ENCODE measurements at places on chromosomes 11 and 22. TPM values are rescaled to one million over a fixed set of nuclear protein-coding genes. Genes with fewer than 3 reads are reported as not detected.

DNA sequence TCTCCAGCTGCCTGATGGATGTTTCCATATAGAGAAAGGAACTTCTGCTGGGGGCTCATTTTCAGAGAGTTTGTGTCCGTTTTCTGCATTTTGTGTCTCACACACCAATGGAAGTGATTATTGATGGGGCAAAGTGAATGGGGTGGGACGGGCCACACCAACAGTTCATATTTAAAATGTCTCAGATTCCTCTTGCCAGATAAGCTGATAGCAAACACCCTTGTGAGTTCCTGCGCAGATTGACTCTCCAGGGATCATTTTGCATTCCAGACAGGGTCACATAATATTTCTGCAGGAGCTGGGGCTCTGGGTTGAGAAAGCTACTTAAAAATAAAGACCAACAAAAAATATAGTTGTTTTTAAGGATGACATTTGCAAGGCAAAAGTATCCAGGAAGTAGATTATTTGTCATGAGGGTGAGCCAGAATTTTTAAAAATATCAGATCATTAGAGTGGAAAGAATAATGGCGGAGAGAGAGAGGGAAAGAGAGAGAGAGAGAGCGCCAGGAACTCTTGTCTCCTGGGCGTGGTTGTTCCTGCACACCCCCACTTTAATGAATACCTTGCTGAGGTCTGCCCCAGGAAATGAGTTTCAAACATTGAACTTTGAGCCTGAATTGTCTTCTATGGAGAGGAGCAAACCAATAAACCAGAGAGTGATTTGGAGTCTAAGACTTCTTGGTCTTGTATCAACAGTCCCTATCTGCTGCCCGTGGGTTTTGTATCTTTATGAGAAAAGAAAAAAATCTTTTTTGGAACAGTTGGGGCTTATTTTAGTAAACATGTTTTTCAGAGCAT, 33.3 kb downstream of the MICAL2 start:
- no peak overlapping the region for H3K27ac ChIP-seq
- no peaks in the 10 kb centered on the region for H3K27me3 ChIP-seq
- H3K36me3 ChIP-seq: no peaks in the 10 kb centered on the region
- H3K4me3 ChIP-seq: no peak overlapping the region
- no peak for DNase-seq
- peaks cover 27% of the 10 kb centered on the region for H3K4me1 ChIP-seq

Gene DRD4
- total RNA-seq: not detected

- H3K4me1 ChIP-seq: peaks cover 4% of the 10 kb centered on the region
- no peak overlapping the region for H3K27ac ChIP-seq
- H3K36me3 ChIP-seq: no peaks in the 10 kb centered on the region
These were observed 23.7 kb downstream of the ADAMTS8 start for GRCh38 chr11:130404727-130405126.

Gene PLAAT3
- total RNA-seq: 5.8 TPM

GRCh38 chr11:18384157-18384641, 10.2 kb upstream of the LDHA start:
- peak; percentile 64 for DNase-seq
- no peaks in the 10 kb centered on the region for H3K27me3 ChIP-seq
- no peaks in the 10 kb centered on the region for H3K36me3 ChIP-seq
- peak overlapping the region; percentile 79 for H3K27ac ChIP-seq

DNA sequence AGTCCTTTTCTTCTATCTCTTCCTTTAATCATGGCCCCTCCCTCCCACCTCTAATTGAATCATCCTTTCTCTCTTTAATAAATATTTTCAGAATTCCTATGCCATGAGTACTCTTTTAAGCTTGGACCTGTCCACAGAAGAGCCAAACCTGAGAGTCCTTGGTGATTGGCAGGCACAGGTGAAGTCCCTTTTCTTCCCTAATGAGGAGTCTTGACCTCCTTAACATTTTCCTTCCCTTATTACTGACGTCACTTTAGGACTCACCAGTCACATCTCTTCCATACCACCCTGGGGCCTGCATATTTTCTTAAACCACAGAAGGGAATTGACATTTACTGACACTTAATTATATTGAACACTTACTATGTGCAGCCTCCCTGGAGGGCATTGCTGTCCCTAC, 41.0 kb upstream of the RASSF10 start:
- H3K27ac ChIP-seq: no peak overlapping the region
- H3K27me3 ChIP-seq: peaks cover 3% of the 10 kb centered on the region
- no peaks in the 10 kb centered on the region for H3K36me3 ChIP-seq
- H3K4me1 ChIP-seq: no peaks in the 10 kb centered on the region

Gene BDNF
- total RNA-seq: not detected

DNA sequence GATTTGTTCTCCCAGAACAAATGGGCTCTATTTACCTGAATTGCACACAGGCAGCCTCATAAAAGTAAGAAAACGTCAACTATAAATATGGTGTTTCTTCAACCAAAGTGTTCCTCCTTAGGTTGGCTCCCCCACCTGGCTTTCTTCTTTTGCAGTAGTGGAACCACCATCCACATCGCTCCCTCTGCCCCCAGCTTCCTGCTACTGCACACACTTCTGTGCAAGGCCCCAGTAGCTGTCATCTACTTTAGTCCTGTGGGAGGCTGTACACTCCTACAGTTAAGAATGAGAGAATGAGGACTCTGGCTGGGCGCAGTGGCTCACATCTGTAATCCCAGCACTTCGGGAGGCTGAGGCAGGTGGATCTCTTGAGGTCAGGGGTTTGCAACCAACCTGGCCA, 89.5 kb downstream of the BMAL1 start:
- no peaks in the 10 kb centered on the region for H3K27me3 ChIP-seq
- no peaks in the 10 kb centered on the region for H3K4me1 ChIP-seq
- H3K4me3 ChIP-seq: no peak overlapping the region
- H3K27ac ChIP-seq: no peak overlapping the region
- H3K36me3 ChIP-seq: peaks cover 97% of the 10 kb centered on the region

DNA sequence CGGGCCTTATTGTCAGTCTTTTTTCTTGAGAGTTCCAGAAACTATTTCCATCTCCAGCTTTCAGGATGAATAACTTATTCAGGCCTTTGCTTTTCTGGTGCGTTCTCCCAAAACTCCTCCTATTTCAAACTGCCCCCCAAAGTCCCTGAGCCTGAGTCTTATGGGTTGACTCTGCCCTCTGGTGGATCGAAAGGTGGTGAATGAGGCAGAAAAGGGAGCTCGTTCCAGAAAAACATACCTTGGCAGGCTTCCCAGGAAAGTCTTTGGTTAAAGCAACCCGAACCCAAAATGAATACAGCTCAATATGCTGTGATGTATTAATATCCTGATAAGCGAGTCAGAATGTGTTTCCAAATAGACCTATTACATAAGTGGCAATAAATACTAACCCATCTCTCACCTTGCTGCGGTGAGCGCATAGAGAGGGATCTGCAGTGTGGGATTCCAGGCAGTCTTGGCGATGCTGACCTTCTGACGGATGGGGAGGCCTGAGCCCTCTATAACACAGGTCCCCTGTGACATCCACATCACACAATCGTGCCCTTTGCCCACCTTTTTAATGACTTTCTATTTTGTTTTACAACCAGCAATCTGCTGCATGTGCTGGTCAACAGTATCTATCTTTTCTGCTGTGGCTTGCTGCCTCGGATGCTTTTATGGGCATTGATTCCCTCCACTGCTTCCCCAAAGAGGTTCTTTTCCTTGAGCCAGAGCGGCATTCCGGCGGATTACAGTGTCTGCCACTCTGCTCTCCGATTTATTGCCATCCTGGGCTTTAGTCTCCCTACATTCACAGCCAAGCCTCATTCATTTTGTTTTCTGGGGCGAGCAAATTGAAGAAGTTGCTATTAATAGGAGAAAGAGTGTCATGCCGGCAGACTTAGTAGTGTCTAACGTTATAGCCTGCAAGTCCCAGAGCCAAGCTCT, 756.8 kb downstream of the NTM start:
- peak overlapping the region; percentile 76 for H3K4me3 ChIP-seq
- no peaks in the 10 kb centered on the region for H3K36me3 ChIP-seq
- no peaks in the 10 kb centered on the region for H3K27me3 ChIP-seq
- DNase-seq: no peak
- H3K4me1 ChIP-seq: peaks cover 13% of the 10 kb centered on the region

GRCh38 chr11:95908826-95909225, 15.1 kb downstream of the MTMR2 start:
- DNase-seq: no peak
- H3K36me3 ChIP-seq: no peaks in the 10 kb centered on the region
- H3K4me1 ChIP-seq: no peaks in the 10 kb centered on the region
- H3K4me3 ChIP-seq: no peak overlapping the region
- no peak overlapping the region for H3K27ac ChIP-seq
- H3K27me3 ChIP-seq: no peaks in the 10 kb centered on the region

GRCh38 chr22:45645526-45646414, 25.9 kb upstream of the ATXN10 start:
- DNase-seq: peak; percentile 68
- no peak overlapping the region for H3K27ac ChIP-seq
- H3K4me3 ChIP-seq: no peak overlapping the region
- H3K4me1 ChIP-seq: peaks cover 9% of the 10 kb centered on the region
- H3K27me3 ChIP-seq: no peaks in the 10 kb centered on the region

DNA sequence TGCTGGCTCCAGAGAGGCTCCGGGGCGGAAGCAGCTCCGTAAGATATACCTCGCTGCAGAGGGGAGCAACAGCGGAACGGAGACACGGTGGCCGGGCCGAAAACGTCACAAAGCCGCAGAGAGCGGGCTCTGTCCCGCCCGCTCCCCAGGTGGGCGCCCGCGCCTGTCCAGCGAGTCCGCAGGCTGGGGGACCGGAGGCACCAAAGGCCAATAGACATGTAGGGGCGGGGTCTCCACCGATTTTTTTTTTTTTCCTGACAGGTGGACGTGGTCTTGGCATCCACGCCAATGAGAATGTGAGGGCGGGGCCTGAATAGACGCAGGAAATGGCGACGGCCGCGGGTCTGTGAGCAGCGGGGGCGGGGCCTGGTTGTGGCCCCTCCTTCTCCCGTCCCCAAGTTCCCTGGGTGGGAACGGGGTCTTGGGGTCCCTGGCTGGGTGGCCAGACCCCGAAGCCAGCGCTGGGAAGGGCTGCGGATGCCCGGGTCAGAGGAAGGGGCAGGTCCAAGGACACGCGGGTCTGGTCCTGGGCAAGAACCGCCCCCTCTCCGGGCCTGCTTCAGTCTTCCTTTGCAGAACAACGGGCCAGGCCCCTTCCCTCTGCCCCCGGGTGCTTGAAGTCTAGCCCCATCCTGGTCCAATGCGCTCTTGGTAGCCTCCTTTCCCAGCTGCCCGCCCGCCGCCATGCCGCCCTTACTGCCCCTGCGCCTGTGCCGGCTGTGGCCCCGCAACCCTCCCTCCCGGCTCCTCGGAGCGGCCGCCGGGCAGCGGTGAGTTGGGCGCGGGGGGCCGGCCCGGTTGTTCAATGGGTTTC, at the start of gene DNAJC4:
TSS of gene DNAJC4 (plus strand) at position 378 of the 814 bp plus-strand sequence. CDS start at position 685, 307 bp downstream.
- H3K4me1 ChIP-seq: peaks cover 57% of the 10 kb centered on the region
- H3K36me3 ChIP-seq: no peaks in the 10 kb centered on the region
- H3K4me3 ChIP-seq: peak within 1 kb of the TSS; percentile 42
- DNase-seq: peak; percentile 88
- no peaks in the 10 kb centered on the region for H3K27me3 ChIP-seq

- peaks cover 3% of the 10 kb centered on the region for H3K27me3 ChIP-seq
- no peak for DNase-seq
These were observed 56.1 kb upstream of the TIMP3 start for GRCh38 chr22:32745251-32745995.

- no peak overlapping the region for H3K4me3 ChIP-seq
- no peak for DNase-seq
- no peak overlapping the region for H3K27ac ChIP-seq
- no peaks in the 10 kb centered on the region for H3K4me1 ChIP-seq
These were observed 33.1 kb downstream of the PHLDB1 start for GRCh38 chr11:118640332-118641154.

Gene FADS1
- 9.1 TPM for total RNA-seq

DNA sequence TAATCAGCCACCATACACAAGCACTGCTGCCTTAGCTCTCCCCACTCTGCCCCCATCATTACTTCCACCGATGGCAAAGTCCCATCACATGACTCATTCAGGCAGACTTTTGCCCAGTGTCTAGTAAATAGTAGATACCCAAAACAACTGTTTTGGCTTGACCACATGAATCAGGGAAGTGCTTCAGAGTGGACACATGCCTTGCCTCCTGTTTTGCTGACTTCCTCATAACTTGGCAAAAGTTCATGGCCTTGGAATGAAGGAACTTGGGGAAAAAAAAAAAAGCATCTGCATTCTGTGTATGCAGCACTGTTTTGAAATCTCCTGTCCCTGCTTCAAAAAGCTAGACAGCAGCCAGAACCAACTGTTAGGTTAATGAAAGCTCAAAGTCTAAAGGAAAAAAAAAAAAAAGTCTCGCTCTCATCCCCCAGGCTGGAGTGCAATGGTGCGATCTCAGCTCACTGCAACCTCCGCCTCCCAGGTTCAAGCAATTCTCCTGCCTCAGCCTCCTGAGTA, 335.3 kb downstream of the FAM181B start:
- no peak for DNase-seq
- H3K27me3 ChIP-seq: no peaks in the 10 kb centered on the region
- H3K27ac ChIP-seq: no peak overlapping the region

DNA sequence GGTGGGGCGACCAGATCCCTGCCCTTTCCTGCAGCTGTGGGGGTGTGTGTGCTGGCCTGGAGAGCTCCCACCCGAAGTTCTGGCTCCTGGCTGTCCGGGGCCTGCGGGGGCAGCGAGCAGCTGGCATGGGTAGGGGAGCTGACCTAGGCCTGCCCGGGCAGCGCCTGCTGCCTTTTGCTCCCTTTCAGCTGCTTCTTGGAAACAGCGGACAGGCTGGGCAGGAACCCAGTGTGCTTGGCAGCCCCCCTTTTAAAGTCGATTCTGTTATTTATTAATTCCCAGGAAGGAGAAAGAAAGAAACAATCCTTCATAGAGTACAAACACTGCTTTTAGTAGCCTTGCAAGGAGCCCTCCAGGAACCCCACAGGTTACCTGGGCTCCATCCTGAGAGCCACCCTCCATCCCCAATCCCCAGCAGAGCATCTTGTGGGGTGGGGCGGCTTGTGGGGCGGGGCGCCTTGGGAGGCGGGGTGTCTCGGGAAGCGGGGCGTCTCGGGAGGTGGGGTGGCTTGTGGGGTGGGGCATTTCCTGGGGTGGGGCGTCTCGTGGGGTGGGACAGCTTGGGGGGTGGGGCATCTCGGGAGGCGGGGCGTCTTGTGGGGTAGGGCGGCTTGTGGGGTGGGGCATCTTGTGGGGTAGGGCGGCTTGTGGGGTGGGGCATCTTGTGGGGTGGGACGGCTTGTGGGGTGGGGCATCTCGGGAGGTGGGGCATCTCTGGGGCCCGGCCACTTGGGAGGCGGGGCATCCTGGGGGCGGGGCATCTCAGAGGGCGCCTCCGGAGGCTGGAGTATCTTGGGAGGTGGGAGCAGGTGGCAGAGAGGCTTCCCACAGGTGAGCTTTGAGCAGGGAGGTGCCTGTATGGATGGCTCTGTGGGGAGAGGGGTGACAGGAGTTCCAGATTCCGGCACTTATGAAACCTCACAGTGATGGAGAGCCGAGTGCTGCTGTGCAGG, 7.0 kb downstream of the CD81 start:
- H3K27me3 ChIP-seq: no peaks in the 10 kb centered on the region
- H3K4me3 ChIP-seq: no peak overlapping the region
- H3K36me3 ChIP-seq: no peaks in the 10 kb centered on the region
- no peak overlapping the region for H3K27ac ChIP-seq
- no peak for DNase-seq
